ENCODE measurements at places on chromosomes 16 and 17. TPM values are rescaled to one million over a fixed set of nuclear protein-coding genes. Genes with fewer than 3 reads are reported as not detected.

GRCh38 chr16:396199-396598, 800 bp upstream of the NME4 start:
- no peak for DNase-seq

GRCh38 chr17:41315814-41316445, 420 bp upstream of the KRTAP17-1 start:
- no peak for DNase-seq

GRCh38 chr16:48829336-48830310, 219.6 kb upstream of the N4BP1 start:
- DNase-seq = no peak

Gene CLEC19A
- not detected for total RNA-seq

DNA sequence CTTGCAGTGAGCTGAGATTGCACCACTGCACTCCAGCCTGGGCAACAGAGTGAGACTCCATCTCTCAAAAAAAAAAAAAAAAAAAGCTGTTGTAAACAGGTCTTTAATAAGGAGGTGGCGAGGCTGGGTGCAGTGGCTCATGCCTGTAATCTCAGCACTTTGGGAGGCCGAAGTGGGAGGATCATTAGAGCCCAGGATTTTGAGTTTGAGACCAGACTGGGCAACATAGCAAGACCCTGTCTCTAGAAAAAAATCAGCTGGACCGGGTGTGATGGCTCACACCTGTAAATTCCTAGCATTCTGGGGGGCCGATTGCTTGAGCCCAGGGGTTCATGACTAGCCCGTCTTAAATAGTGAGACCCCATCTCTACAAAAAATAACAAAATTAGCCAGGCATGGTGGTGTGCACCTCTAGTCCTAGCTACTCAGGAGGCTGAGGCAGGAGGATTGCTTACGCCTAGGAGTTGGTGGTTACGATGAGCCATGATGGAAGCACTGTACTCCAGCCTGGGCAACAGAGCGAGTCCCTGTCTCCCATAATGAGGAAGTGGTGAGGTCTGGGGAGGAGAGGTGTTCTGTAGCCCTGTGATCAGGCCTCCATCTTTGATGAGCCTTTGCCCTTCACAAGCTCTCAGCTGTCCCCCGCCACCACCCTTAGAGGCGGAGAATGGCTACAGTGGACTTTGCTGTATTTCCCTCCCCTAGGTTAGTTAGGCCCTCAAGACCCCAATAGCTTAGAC, 36.2 kb downstream of the ZNF778 start:
- no peak for DNase-seq

DNA sequence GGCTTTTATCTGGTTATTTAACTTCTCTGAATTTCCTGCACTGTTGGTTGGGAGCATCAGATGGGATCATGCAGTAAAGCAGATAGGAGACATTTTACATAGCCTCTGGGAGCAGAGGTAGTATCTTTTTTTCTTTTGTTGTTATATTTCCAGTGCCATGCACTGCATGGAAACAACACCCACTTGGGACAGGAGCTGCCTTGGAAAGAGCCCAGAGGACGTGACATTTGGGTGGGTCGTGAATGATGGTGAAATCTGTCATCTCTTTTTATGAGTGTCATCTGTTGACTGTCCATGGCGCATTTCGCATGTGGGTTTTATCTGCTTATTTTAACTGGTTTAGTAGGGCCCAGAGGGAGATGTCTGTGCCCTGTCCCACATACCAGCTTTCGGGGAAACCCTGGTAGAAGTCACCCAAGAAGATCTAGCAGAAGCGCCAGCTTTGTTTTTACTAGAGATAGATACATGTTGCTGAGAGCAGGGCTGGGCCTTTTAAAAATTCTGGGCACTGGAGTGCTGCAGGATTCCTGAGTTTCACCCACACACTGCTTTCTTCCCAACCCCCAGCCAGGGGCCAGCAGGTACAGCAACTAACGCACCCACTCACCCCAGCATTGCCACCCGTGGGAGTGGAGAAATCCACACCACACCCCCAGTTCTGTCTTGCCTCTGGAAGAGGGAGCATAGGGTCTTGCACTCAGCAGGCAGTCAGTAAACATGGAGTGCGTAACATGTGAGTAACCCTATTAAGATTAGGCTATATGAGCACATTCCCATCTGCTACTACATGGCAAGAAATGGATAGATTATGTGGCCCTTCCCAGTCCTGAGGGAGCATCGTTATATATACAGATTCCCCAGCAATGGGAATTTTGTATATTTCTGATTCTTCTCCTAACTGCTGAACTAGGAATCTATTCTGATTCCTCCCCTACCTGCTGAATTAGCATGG, 8.4 kb upstream of the TERF2 start:
- DNase-seq = no peak

Gene HID1
- total RNA-seq = 15.3 TPM

Gene C16orf54
- total RNA-seq = not detected

DNA sequence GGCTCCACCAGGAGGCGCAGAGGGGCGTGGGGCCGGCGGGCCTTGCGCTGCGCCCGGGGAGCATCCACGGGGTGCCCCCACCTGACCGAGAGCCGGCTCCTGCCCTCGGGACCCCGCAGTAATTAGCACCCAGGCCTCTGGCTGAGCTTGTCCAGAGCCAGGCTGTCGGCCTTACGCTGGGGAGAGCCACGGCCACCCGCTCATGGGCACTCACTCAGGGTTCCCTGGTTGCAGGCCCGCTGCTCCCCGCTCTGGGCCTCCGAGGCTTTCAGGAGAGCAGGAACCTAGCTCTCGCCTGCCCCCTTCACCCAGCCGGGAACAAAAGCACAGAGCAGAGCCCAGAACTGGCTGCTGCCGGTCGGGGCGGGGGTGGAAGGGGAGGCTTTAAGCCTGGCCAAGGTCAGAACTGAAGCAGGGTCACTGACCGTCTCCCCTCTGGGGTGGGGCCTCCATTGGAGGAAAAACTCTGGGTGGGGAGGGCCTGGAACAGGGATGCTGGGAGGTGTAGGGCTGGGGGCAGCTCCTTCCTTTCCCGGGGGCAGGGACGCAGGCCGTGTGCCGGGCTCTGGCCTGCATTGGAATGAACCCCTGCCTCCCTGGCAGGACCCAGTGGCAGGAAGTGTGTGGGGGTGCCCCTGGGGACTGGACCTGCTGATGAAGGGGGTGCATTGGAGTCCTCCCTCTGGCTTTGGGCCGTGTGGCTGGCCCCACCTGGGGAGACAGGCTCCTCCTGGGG, 12.3 kb downstream of the GLIS2 start:
- peak; percentile 93 for DNase-seq

- no peak for DNase-seq
Measured at GRCh38 chr17:68356520-68356919, 65.2 kb downstream of the ARSG start.

DNA sequence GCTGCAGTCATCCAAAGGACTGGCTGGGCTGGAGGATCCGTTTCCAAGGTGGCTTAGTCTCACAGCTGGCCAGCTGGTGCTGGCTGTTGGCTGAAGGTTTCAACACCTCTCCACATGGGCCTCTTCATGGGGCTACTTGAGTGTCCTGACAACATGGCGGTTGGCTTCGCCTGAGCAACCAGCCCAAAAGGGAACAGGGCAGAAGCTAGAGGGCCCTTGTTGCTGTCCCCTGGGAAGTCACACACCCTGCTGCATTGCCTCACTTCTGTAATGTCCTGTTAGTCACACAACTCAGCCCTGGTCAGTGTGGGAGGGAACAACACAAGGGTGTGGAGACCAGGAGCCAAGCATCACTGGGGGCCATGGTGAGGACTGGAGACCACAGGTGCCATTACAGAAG, 36.6 kb downstream of the C16orf78 start:
- DNase-seq = no peak

GRCh38 chr17:55872374-55872773, 121.5 kb downstream of the PCTP start:
- no peak for DNase-seq

- DNase-seq = peak; percentile 84
Measured at GRCh38 chr16:66660422-66661209, 35.9 kb downstream of the CMTM4 start.

DNA sequence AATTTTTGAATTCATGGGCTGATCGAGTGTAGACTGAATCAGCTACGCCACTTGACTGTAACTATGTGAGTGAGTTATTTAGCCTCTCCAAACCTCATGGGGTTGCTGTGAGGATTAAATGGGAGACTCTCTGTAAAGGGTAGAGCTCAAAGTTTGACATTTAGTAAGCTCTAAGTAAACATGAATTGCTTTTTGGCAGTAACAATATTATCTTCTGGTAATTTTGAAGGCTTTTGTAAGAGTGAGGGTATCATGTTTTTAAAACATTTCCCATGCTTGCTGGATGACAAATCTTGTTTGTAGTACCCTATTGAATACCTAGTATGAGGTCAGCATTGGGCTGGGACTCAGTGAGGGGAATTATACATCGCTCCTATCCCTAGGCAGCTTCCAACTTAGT, 35.3 kb downstream of the MRTFB start:
- no peak for DNase-seq

DNA sequence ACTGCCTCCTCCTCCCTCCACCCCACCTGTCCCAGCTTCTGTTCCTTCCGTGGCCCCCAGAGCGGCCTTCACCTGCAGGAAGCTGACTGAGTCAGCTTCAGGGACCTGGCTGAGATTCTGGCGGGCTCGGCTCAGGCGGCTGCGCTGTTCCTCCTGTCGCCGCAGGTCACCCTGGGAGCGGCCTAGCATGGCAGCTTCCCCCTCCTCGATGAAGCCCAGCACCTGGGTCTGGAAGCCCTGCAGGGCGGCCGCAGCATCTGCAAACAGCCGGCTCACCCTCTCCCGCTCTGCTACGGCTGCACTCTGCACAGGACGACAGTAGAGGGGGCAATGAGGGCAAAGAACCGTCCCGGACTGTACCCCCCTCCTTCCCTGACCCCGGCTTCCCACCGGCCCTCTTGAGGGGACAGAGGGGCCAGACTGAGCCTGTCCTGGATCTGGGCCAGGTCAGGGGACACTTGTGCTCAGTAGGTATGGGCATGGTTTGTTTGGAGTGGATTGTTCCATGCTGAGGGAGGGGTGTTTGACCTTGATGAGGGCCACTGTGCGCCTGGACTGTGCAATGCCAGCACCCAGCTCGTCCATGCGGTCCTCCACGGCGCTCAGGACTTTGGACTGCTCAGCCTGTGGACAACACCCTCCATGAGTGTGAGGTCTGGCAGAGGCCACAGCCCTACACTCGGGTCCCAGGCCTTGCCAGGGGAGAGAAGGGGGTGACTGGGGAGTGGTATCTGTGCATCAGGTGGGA, 2.0 kb downstream of the TRIM47 start:
- DNase-seq = peak; percentile 58

DNA sequence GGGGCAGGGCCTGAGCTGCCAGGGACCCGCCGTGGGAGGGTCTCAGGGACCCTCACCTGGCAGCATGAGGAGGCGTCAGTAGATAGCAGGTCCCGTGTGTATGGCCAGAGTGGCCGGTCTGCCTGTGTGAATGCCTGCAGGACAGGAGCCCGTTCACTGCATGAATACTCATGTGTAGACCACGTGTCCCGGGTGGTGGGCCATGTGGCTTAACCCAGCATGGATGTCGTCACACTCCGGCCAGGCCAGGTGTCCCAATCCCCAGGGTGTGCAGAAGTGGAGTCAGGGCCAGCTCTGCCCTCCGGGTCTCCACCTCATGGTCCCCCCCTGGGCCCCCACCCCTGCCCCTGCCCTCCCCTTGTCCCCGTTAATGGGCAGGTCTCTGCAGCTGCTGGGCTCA, 53.7 kb downstream of the BAHCC1 start:
- DNase-seq = no peak

DNA sequence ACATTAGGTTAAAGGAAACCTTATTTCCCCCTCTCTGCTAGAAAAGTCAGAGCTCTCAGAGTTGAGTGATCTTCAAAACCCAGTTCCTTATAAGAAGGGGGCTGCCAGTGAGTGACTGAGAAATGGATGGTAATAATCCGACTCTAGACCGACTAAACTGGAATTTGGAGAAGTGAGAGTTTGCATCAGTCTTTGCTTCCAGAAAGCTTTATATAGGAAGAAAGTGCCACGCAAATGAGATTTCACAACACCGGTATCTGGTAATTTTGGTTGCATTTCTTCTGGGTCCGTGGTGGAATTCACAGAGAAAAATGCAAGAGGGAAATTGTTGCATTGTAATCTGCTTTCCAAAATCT, 271.4 kb downstream of the MAF start:
- no peak for DNase-seq

DNA sequence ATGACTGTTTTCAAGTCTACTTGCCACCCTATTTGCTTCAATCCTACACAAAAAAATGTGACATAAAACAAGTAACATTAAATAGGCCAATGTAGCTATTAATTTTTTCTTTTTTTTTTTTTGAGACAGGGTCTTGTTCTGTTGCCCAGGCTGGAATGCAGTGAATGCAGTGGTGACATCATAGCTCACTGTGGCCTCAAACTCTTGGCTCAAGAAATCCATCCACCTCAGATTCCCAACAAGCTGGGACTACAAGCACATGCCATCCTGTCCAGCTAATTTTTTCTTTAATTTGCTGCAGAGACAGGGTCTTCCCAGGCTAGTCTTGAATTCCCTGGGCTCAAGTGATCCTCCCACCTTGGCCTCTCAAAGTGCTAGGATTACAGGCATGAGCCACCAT, 29.4 kb downstream of the ANKFY1 start:
- DNase-seq = no peak

- DNase-seq = no peak
Measured at GRCh38 chr17:40344421-40345160, 19.9 kb downstream of the GJD3 start.

Gene C17orf50
- not detected for total RNA-seq

DNA sequence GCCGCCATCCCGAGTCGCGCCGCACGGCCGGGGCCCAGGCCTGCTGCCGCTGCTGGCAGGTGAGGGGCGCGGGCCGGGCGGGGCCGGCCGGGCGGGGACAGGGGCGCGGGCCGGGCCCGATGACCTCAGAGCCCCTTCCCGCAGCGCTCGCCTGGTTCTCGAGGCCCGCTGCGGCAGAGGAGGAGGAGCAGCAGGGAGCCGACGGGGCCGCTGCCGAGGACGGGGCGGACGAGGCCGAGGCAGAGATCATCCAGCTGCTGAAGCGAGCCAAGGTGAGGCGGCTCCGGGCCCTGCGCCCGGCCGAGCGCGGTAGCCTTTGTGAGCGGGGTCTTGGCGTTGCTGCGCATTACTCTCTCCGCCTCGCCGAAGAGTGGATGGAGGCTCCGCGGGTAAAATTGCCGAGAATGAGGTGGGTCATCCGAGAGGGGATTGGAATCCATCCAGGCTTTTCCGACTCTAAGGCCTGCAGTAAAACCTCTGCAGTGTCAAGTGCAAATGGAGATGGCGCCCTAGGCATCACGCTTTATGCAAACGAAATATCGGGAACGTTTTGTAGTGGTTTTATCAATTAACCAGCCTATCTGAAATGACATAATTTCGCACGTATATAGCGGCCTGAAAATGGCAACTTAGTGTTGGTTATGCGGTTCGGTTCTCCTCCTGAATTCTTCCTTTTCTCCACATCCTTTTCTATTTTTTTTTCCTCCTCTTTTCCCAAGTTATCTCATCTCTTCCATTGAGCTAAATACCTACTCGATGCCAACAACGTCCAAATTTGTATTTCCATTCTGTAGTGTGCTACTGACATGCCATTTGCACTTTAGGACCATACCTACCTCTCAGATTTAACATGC, 577 bp downstream of the TTC19 start:
- peak; percentile 80 for DNase-seq

Gene KRTAP1-5
- not detected for total RNA-seq

Measured in hepatocyte (in vitro differentiated cells).